Activated gamma-delta T cell treated with Interleukin-2 at 50 U/mL for 16 hours (primary cell): ENCODE measurements at places on chromosomes 6 and 20.

GRCh38 chr20:8144282-8145245 is 12.5 kb downstream of the PLCB1 start:
- peak; percentile 6 for DNase-seq

- DNase-seq = no peak
Observed at GRCh38 chr20:52500157-52500556, 308.6 kb upstream of the ZFP64 start.

GRCh38 chr6:44304282-44305199 is 8.6 kb downstream of the AARS2 start:
- DNase-seq = peak; percentile 46

- DNase-seq = no peak
Observed at GRCh38 chr20:11076434-11077105, 402.8 kb upstream of the JAG1 start.

DNA sequence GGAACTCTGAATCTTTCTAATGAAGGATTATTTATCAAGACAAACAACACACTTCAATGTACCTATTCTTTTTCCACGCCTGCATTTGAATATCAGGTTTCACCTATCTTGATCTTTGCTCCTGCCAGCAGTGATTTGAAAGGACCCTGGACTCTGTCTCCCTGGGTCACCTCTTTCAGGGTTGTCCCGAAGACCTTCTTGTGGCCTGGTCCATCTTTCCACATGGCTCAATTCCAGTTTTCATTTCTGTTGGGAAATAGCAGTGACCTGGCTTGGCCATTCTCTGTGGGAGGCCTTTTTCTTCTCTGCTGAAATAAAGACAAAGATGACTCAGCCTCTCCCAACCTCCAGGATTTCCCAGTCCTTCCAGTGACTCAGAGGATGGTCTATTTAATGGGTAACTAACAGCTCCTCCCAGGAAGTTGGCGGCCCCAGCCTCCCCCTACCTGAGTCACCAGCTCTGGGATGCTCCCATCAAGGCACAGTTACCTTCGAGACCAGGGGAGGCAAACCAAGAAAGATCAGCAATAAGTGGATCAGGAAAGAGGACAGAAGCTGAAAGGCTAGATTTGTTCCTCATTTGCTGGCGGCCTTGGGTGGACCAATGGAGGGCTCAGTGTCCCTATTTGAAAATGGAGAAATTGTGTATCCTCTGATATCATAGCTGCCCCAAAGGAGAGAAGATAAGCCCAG is 120.2 kb upstream of the RNF24 start:
- DNase-seq = no peak

DNA sequence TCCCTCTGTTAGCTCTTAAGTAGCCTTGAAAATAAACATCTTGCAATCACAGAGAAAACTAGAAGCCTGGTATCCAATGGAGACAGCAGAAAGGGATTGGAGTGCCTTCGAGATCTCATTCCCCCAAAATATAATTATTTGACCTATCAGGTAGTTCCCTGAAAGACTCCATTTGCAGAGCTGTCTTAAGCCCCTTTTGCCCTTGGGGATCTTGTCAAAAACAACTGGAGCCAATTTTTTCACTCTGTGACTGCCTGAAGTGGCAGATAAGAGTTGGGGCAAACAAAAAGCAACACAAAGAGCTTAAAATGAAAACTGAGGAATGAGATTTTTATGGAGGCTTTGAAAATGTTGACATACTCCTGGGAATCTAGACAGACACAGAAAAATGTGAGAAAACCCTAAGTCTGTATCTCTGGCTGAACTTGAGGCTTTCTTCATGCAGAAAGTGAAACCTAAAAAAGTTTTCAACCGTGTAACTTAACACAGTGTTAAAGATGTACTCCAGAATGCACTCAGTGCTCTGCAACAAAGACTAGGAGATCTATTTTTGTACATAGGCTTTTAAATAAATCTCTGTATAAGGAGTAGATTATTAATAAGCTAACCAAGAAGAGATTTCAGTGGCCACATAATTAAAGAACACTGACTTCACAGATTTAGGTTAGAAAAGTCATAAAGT is 971.1 kb upstream of the MAN1A1 start:
- no peak for DNase-seq

DNA sequence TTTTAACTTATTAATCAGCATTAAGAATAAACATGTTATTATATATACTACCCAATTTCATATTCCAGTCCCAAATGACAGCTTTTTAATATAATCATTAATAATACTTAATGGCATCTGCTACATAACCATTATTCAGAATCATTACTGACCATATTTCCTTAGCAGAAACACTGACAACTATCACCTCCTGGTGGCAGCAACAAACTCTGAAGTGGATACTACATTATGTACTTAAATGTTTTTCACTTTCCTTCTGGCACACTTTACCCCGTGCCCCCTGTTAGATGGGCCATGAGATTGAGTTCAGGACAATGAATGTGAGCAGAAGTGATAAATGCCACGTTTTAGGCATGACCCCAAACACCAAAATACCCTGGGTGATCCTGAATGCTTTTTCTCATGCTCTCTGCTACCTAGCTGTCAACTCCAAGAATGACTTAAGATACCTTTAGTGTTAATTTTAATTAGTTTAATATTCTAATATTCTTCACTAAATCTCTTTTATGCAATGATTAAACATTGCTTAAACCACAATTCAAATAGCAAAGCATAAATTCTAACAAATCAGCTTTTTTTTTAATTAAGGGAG is 77.1 kb downstream of the LMBRD1 start:
- DNase-seq = no peak

DNA sequence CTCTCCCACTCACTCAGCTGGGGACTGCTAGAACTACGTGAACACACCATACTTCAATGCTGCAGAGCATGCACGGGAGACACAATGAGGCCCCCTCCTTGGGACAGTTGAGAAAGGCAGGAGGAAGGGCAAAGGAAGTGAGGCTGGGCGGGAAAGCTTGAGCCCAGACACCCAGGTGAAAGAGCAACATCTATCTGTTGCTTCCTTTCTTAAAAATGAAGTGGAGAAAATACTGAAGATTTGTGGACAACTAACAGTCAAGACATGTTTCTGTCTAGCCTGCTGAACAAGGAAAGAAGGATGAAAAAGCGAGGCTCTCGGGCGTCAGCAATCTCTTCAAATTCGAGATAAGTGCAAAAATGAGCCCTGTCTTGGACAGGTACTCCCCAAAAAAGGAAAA is 3.0 kb upstream of the NNAT start:
- no peak for DNase-seq

GRCh38 chr6:10396785-10397184 is 18.1 kb downstream of the TFAP2A start:
- DNase-seq = no peak

DNA sequence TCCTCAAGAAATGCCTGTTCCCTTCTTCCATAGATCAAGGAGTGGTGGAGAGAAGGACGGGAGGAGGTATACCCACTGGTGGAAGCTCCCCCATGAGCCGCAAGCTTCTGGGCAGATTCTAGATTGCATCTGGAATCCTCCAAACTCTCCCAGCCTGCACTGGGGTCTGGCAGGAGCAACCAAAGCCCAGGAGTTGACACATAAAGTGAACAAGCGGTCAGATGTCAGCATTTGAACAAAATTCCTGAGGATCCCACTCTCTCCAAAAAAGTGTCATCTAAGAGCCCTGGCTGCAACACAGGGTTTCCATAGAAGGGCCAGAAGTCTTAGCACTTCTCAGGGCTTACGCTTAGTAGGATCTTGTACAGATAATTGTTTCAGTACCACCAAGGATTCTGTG is 88.2 kb downstream of the KCNB1 start:
- DNase-seq = no peak

DNA sequence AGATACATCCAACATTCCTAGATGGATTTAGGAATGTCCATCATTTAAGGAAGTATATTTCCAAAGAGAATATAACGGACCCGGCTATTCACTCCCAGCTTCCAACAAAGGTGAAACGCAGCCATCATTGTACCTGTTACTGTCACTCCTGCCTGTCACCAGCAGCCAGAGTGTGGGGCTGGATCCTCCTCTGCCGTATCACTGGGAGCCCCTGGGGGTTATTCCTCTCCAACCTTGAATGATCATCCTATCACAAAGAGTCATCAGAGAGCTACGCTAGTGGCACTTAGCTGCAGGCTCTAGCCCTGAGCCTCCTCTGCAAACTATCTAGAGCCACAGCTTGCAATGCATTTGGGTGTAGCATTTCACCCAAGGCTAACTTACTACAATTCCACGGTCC is 73.6 kb upstream of the NHSL1 start:
- DNase-seq = no peak

- peak; percentile 88 for DNase-seq
Observed at GRCh38 chr6:159790149-159790955, at the start of gene MRPL18. TSS of gene MRPL18 (plus strand) at chr6:159790467. CDS start at chr6:159790588, 121 bp downstream.

- DNase-seq = no peak
Observed at GRCh38 chr6:44974511-44974910, 353.6 kb upstream of the RUNX2 start.

DNA sequence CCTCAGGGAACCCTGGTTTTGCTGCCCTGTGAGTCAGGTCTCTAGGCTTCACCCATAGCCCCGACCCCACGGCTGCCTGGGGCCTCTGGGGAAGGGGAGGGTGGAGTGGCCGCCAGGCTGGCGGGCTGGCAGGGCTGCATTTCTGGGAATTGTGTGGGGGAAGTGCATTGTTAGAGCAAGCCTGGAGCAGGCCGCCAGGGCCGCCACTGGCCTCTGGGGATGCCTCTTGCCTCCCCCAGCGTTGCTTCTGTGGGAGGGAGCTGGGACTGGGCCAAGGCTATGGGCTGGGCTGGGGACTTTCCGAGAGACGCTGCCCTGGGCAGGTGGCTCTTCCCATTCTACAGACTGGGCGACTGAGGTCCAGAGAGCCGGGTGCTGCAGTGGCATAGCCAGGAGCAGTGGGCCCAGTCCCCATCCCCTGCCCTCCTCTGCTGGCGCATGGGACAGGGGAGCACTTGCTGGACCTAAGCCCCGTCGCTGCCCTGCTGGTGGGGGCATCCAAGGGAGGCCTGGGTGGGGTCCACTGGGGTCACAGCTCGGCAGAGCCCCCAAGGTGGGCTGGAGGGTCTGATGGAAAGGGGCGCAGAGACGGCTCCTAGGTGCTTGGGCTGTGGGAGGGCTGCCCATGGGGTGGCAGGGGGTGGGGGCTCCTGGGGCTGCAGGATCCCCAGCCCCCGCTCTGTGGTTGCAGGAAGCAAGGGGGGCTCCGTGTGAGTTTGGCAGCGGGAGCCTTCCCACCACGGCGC is 6.6 kb upstream of the SOX18 start:
- DNase-seq = no peak

- no peak for DNase-seq
Observed at GRCh38 chr6:6975459-6976111, 132.2 kb upstream of the RREB1 start.

- DNase-seq = no peak
Observed at GRCh38 chr20:61316346-61316745, 64.3 kb downstream of the CDH4 start.

GRCh38 chr6:31690231-31691077 is 9.6 kb upstream of the LY6G5C start:
- no peak for DNase-seq

DNA sequence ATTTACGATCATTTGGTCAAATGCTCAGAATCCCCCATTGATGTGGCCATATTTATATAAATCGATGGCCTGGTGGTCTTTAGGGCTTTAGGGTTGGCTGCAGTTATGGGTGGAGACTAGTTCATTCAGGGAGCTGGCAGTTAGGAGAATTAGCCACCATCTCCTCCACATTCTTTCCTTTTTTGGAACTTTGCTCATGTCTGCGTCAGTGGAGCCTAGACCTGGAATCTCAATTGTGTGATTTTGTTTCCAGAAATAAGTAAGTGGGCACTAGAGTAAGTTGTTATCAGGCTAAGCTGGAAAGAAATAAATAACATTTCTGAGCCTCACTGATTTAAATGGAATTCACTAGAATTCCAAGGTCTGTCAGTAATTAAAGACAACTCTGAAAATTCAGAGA is 29.0 kb upstream of the ELOVL5 start:
- no peak for DNase-seq

- no peak for DNase-seq
Observed at GRCh38 chr20:57995381-57995977, 233.0 kb downstream of the ANKRD60 start.

GRCh38 chr20:8801686-8802085 is 267.2 kb upstream of the PLCB4 start:
- DNase-seq = no peak

DNA sequence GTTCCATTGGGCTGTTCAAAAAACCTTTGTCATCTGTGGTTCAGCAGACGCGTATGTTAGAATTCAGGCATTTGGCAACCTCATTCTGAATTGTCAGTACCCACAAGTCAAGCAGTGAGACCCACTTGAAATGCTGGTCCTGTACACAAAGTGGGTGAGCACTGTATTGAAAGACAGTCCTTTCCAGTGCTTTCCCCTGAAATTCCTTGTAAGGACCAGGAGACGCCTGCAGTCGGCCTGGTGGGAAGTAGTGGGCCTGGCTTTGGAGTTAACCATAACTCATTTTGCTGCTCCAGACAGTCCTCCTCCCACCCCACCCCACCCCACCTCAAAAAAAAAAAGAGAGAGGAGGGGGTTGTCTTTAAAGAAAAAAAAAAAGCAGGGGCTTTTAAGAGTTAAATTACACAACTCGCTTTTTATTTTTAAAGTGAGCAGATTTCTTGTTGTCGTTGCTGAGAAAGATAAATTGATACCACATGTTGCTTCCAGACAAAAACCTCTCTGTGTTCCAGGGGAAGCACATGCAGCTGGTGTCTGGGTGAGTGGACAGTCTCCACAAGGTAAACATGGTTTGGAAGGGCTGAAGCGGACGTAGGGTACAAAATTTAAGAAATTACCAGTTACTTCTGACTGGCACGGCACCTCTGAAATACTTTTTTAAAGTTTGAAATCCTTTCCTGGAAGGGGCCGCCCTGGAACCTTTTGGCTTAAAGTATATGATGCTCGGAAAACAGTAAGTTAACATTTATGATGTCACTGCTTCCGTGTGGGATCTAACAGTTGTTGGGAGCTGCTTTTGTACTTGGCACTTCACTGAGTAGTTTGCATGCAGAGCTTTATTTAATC is 95.3 kb downstream of the FOXO3 start:
- no peak for DNase-seq

GRCh38 chr6:170451762-170452651 is 101.1 kb downstream of the PSMB1 start:
- DNase-seq = no peak

GRCh38 chr6:34511915-34512737 is 44.0 kb downstream of the SPDEF start:
- no peak for DNase-seq

- DNase-seq = no peak
Observed at GRCh38 chr6:152240436-152240835, 396.7 kb downstream of the SYNE1 start.

GRCh38 chr6:17469006-17469832 is 75.8 kb downstream of the CAP2 start:
- no peak for DNase-seq
